ENCODE measurements at places on chromosomes 1 and 21.
A peak's percentile ranks its signal among the peaks of the same experiment; 100 is the strongest.

DNA sequence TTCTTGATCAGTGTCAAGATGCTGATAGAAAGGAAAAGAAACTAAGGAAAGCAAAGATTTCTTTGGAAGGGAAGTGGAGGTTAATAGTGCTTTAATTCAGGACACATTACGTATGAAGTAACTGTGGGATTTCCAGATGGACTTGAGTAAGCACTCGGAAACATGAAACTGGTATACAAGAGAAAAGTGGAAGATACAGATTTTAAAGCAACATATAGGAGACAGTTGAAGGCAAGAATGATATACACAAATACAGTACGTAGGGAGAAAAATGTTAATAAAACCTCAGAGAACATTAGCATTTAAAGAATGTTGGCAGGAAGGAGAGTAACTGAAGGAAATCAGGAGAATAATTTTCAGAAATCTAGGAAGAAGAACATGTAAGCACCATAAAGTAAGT, 730.9 kb upstream of the ADGRL2 start:
- no peak for DNase-seq

GRCh38 chr1:77532641-77533040, 149.8 kb downstream of the ZZZ3 start:
- no peak for DNase-seq

- no peak for DNase-seq
Observed at GRCh38 chr1:44945967-44946366, 40.4 kb downstream of the EIF2B3 start.

DNA sequence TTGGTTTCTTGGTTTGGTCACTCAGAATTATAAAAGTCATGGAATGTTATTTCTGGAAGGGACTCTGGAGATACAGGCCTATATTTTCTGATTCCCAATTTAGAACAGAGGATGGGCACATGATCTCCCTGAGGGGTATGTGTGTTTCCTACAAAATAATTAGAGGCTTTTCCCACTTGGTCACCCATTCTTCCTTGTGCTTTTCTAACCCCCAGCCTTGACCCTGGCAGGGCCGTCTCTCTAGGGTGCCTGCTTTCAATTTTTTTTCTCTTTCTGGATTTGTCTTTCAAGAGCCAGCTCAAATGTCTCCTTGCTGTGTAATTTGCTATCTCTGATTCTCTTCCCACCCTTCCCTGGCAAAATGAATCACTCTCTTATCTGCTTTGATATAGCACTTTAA, 131.9 kb downstream of the HLX start:
- no peak for DNase-seq

GRCh38 chr1:15184436-15185241, 31.1 kb downstream of the TMEM51 start:
- DNase-seq = no peak

GRCh38 chr1:151131701-151132334, 14.6 kb downstream of the SEMA6C start:
- DNase-seq = no peak

DNA sequence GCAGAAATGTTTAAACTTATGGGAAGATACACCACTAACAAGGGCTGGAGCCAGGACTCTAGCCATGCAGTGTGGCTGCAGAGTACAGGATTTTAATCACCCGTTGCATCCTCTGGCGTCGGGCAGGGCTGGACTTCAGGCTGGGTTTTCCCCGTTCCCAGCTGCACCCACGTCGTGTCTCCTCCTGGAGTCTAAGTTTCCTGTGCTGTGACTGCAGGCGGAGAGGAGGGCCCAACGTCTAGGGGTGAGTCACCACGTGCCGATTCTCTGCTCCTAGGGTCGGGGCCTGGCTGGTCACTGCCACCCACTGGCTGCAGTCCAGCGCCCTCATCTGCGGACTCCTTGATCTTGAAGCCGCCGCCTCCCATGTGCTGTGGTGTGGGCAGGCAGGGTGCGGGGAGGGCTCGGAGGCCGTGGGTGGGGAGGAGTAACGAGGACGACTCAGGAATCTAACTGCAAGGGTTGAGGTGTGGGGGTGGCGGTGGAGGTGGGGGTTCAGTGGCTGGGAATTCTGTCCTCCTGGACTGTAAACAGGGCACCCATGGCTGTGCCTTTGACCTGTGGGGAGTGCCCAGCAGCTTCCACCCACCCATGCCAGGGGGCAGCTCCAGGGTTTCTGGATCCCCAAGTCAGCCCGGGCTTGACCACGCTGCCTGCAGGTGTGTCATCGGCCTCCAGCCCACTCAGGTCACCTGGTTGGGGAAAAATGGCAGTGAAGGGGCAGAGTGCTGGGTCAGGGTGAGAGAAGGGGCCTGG, 77.8 kb downstream of the ALPL start:
- no peak for DNase-seq

GRCh38 chr21:33473344-33473743, 6.4 kb downstream of the TMEM50B start:
- no peak for DNase-seq

GRCh38 chr1:107895403-107896191, 69.4 kb downstream of the VAV3 start:
- no peak for DNase-seq

- DNase-seq = peak; percentile 53
Observed at GRCh38 chr1:211830328-211831142, at the start of gene LPGAT1. Gene LPGAT1 (minus strand): TSS chr1:211830763. CDS start chr1:211829296, 1,467 bp downstream.

- DNase-seq = no peak
Observed at GRCh38 chr1:150615346-150616201, 13.8 kb downstream of the ENSA start.

DNA sequence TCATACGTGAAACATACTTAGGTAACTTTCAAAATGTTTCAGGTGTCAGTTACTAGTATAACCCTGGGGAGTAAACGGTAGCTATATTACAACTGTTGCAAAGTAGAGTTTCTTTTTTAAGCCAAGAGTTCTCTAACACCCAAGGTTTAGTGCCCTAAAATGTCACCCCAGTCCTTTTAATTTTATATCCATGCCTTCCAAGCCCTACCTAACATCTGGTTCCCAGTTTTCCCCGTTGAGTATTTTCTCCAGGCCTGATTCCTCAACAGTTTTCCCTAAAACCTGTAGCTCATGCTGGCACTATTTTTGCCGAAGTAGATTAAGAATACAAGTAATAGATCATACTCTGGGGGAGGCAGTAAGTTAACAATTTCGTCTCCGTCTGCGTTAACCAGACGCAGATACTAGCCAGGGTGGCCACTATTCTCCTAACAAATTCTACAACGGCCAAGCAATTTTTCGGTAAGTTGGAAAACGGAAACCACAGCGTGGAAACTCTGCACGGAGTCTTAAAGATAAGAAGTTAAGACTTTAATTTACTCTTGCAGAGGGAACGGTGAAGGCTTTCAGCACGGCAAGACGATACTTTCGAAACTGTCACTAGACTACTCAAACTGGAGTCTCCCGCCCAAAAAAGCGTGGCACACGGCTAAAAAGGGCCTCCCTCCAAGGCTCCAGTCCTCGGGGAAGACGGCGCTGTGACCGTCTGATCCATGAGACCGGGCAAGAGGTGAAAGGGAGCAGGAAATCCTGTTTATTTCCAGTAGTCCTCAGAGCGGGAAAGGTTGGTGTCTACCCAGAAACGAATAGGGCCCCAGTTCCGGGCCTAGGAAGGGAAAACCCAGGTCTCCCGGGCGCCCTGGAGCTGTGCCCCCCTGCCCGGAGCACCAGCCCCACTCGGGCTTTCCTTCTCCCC, 945 bp downstream of the SRSF4 start:
- DNase-seq = no peak

DNA sequence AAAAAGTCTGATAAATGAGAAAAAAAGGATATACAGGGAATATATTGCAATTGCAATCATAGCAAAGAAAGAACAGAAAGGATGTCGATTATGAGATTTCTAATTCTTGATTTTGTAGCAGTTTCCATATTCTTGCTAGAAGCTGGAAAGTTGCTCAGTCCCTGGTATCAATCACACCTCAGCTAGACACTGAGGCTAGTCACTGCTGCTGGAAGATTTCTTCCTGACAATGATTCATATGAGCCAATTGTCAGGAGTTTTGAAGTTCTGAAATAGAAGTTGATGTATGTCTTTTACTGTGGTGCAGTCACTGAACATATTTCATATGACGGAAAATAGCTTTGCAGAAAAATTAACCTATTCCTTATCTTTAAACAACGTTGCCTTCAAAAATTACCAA, 208.4 kb upstream of the C1orf105 start:
- DNase-seq = no peak

Measured in stimulated activated CD8-positive, alpha-beta memory T cell treated with anti-CD3 and anti-CD28 coated beads, Interleukin-7, amount 100 ng/mL, for 1 hour (primary cell).